ENCODE measurements at places on chromosomes 11 and 22.

GRCh38 chr11:72010529-72011233 is 12.0 kb downstream of the IL18BP start:
- no peak for DNase-seq

GRCh38 chr11:78845496-78845895 is 270.8 kb upstream of the NARS2 start:
- no peak for DNase-seq

DNA sequence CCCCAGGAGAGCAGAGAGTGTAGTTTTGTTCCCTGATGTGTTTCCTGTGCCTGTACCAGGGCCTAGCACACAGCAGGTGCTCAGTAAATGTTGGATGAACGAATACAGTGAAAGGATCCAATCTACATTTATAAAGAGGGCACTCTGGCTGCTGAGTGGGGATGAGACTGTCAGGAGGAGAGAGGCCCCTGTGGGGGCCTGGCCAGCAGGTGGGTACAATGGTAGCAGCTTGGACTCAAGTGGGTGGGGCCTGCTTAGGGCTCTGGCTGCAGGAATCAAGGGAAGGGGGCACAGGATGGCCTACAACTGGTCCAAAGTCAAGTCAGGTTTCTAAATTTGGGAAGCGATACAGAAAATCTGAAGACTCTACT is 156.6 kb upstream of the GRK3 start:
- no peak for DNase-seq

GRCh38 chr11:122853971-122854446 is 15.7 kb downstream of the CRTAM start:
- no peak for DNase-seq

DNA sequence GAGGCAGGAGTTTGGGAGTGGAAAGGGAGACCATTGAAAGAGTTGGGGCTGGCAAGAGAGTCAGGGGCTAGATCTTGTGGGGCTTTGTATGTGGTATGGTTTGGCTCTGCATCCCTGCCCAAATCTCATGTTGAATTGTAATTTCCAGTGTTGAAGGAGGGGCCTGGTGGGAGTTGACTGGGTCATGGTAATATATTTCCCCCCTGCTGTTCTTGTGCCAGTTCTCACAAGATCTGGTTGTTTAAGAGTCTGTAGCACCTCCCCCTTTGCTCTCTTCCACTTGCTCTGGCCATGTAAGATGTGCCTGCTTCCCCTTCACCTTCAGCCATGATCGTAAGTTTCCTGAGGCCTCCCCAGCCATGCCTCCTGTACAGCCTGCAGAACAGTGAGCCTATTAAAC is 10.1 kb upstream of the RAB3IL1 start:
- no peak for DNase-seq

GRCh38 chr22:21902296-21903087 is 35.0 kb upstream of the MAPK1 start:
- DNase-seq: no peak

GRCh38 chr11:110340436-110340835 is 44.0 kb upstream of the RDX start:
- DNase-seq: no peak

DNA sequence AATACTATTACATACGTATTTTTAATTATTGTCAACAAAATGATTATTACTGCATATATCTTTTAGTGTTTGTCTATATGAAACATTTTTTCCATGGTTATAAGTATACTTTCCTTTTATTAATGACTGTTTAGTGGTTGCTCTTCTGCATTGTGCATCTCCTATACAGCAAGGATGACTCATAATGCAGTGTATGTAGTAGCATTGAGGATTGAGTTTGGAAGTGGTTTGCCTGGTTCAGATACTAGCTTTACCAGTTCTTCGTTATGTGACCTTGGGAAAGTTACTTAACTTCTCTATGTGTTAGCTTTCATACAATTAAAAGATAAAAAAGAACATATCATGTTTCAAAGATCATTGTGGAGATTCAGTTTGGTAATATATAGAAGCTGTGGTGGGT is 44.1 kb downstream of the CHORDC1 start:
- no peak for DNase-seq

DNA sequence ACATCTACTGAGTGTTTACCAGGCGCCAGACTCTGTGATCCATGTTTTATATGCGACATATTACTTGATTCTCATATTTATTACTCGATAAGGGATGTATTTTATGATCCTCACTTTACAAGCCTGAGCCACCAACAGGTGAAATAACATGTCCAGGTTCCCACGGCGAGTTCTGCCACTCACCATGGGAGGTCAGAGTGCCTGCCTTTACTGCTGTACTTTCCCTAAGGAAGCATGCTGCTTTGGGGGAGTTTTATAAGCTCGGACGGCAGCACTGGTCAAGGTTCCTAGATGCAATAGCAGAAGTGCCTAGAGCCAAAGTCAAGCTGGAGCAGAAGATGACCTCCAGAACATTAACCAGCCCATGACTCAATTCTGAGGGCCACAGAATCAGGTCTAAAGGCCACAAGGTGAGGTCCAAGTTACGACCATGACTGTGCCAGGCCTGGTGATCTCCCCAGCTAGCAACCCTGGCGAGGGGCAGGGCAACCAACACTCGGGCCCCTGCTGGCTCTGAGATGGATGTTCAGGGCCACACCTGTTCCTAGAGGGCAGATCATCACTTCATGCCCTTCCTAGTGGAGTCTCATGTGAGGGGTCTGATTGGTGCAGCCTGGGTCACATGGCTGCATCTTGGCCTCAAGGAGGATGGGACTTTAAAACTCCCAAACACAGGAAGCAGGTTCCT is 14.2 kb downstream of the IFT27 start:
- no peak for DNase-seq

- no peak for DNase-seq
These were observed 13.1 kb downstream of the APOL2 start for GRCh38 chr22:36226189-36226588.

- DNase-seq: no peak
These were observed 86.3 kb upstream of the HMGXB4 start for GRCh38 chr22:35170716-35171697.

DNA sequence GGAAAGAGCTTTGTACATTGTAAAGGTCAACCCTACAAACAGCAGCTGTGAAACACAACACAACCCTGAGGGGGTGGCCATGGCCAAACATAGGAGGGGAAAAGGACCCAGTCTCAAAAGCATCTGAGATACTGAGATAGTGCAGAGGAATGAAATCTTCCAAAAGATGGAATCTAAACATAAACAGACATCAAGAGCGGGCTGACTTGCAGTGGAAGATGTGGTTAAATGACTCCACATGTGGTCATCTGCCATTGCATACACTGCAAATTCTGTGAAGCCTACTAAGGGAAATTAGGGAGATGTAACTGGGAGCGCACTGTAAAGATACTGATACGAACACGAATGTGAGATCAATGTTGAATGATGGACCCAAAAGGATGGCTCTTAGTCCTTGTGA is 22.0 kb downstream of the BDNF start:
- no peak for DNase-seq

GRCh38 chr11:66438504-66439466 is at the start of gene MRPL11:
TSS of gene MRPL11 (minus strand) at chr11:66438848. CDS start at chr11:66438754, 94 bp downstream.
- DNase-seq: peak; percentile 74

- DNase-seq: no peak
These were observed at the start of gene PTPN5 for GRCh38 chr11:18791207-18791968. TSS of gene PTPN5 (minus strand) at chr11:18791798. CDS start at chr11:18771958, 19,840 bp downstream.

- no peak for DNase-seq
These were observed 41.2 kb upstream of the KCNQ1OT1 start for GRCh38 chr11:2741006-2741376.

DNA sequence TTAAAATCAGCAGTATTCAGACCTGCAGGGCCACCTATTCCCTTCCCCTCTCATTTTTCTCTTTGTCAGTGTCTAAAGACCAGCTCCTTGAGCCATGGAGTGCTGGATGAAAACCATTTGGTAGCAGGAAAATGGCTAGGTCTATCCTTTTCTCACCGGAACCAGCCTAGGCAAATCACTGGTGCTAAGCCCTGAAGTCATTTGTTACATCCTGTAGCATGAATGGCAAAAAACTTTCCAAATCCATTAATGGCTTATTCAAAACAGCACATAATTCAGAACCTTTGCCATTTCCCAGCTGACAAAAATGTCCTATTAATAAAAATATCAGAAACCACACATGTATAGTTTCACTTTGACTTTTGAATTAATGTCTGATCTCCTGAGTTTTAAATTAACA is 209.5 kb upstream of the E2F8 start:
- DNase-seq: no peak

GRCh38 chr11:8250434-8250833 is 13.2 kb downstream of the LMO1 start:
- DNase-seq: no peak

- DNase-seq: no peak
These were observed 31.4 kb upstream of the BRSK2 start for GRCh38 chr11:1358286-1358685.

DNA sequence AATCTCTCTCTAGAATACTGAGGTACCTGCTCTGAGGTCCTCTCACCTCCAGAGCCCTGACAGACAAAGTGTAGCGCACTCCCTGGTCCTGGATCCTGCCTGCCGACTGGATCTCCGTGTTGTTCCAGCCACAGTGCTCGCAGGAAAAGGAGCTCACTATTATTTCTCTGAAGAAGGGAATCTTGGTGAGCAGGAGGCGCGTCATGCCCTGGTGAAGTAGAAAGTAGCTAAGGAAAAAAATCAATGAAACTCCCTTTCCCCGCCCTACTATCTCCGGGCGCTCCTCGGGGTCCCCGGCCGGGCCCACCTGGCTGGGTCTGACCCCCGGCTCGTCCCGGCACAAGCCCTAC is 412 bp downstream of the ZPR1 start:
- DNase-seq: no peak

DNA sequence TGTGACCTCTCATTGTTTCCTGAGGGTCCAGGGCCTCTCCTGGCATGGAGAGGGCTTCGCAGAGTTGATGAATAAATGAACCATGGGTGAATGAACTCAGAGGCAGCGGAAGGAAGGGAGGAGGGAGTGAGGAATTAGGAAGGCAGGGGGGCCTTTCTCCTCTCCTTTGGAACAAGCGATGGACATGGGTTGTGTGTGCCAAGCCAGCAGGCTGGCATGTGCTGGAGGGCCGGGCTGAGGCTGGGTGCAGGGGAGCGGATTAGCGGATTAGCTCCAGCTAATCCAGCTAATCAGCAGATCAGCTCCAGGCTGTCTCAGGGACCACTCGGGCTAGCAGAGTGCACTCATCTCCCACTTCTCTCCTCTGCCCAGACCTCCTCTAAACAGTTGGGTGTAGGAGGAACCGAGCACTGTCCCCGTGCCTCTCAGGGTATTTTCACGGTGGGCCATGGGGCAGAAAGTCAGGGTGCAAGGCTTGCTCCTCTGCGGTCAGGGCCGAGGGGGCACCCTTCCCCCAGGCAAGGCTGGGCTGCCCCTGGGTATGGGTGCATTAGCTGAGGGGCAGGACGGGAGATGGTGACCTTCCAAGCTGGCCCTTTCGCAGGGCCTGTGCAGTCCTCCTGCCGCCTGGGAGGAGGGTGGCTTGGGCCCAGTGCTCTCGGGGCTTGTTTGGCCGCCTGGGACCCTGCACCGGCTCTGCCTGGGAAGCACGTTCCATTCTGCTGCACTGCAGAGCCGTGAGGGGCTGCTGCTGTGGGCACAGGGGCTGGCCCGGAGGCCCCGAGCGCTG is 120.3 kb upstream of the B3GAT1 start:
- no peak for DNase-seq

GRCh38 chr11:125679397-125679796 is 1.2 kb downstream of the ACRV1 start:
- no peak for DNase-seq

- DNase-seq: no peak
These were observed 30.5 kb downstream of the CHKA start for GRCh38 chr11:68090706-68091105.

- no peak for DNase-seq
These were observed 18.4 kb upstream of the CABP7 start for GRCh38 chr22:29701155-29701999.

- DNase-seq: peak; percentile 39
These were observed 1.8 kb downstream of the SIK3 start for GRCh38 chr11:117096201-117096991.

DNA sequence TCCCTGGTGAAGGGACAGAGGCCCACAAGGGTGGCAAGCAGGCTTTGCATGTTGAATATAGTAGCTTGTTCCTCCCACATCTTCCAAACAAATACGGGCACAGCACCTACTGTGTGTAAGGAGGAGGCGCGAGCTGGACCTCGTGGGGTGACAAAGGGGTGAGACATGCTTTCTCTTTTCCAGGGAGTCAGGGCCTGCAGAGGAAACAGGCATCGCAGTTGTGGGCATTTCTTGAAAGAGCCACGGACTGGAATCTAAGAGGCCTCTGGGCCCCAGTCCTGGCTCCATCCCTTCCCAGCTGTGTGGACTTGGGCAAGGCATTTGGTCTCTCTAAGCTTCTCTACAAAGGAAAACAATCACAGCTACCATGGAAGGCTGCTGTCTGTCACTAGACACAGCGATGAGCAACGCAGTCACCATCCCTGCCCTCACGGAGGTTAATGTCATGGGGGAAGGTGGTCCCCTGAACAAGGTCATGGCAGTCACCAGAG is 13.0 kb upstream of the CDC42EP1 start:
- no peak for DNase-seq

DNA sequence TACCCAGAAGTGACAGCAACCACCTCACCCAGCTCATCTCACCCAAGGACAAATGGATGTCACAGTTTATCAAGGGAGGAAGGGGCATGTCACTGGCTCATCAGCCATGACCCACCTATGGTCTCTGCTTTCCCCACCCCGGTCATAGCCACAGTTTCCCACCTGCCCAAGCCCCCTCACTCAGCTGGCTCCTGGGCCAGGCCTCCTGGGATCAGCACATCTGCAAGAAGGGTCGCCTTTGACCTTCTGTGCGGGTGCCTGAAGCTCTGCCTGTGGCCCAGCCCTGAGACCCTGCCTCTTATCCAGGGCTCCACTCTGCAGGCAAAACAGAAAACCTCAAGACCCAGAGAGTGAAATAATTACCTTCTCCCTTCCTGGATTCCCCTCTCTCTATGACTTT is 236.4 kb downstream of the BUD13 start:
- no peak for DNase-seq

- no peak for DNase-seq
These were observed 1.1 kb upstream of the IGLL5 start for GRCh38 chr22:22886546-22886945.

- DNase-seq: no peak
These were observed 44.2 kb upstream of the LINC01488 start for GRCh38 chr11:69437001-69437875.

GRCh38 chr22:17105143-17106129 is 15.7 kb downstream of the TMEM121B start:
- DNase-seq: no peak
